Small intestine (tissue), 16 donors: ENCODE measurements at places on chromosomes 4 and X.

DNA sequence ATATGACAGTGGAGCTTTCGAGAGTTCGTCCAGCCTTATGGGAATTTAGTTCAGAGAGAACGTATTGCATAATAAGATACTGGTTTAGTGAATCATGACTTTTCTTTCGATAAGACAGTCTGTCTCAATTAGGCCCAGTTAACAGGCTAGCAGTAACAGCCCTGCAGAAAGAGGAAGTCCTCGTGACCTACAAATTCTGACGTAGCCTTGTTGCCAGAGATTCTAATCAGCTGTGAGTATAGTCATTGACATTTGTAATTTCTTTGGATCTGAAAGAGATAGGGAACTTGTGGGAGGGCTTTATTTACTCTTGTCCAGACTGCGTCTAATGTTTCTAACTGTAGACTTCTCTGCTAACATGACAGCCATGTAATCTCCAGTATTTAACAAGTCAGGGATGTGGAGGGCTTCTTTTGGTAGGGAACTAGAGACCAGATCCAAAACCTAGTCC lies 15.8 kb downstream of the ART3 start:
- DNase-seq = peak; percentile 29

- no peak for DNase-seq
Observed at GRCh38 chr4:72340803-72341431, 228.1 kb downstream of the ADAMTS3 start.

DNA sequence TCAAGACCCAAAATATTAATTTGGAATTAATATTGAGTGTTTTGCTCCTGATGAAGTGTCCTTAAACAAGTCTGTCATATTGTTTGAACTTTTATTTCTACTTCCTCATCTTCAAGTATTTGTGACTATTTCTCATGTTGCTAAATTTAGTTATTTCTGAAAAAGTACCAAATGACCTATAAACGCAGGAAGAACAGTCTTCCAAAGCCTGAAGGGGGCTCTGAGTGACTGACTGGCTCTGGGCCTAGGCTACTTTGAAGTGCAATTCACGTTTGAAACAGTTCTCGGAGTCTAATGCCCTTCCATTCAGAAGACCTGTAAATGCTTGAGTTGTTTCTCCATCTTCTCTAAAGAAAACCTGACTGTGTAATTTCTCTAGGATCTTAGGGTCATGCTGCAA lies 26.5 kb downstream of the GALNT7 start:
- DNase-seq = no peak

- no peak for DNase-seq
Observed at GRCh38 chr4:4758681-4759080, 100.8 kb upstream of the MSX1 start.

- DNase-seq = no peak
Observed at GRCh38 chr4:79232540-79232939, 93.3 kb downstream of the NAA11 start.
